ENCODE measurements at places on chromosomes 16 and 17.

DNA sequence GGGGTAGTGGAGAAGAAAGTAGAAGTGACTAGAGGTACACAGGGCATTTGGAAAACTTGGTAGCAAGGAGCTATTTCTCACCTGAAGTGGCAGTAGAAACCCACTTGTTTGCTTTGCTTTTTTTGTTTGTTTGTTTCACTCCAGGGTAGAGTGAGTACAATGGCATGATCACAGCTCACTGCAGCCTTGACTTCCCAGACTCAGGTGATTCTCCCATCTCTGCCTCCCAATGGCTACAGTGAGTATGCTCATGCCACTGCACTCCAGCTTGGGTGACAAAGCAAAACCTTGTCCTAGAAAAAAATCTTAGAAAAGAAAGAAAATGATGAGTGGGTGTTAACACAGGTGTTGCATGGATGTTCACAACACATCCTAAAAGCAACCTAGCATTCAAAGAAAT, 40.4 kb downstream of the SCNN1G start:
- no peak for DNase-seq

DNA sequence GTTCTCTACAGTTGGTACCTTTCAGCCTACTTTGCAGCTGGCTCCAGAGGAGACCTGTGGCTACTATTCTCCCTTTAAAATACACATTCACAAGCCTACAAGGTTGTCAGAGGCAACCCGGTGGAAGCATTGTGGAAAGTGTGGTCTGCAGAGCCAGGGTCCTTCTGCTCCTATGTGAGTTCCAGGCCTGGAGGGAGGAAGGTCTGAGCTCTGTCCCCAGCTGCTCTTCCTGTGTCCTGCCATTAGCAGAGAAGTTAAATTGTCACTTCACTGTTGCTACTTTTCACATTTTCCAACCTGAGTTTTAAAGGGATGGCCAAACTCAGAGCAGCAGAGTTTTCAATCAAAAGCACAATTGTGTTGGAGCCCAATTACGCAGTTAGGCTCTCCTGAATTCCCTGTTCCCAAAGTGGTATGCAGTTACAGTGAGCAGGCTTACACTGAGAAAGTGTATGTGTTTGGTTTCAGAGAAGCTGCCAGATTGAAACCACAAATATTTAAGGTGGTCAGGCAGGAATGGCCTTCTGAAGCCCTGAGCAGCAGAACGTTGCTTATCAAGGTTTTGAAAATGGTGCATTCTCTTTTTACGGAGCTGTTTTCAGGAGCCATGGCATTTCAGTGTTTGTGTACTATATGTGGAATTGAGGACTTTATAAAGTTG, 25.0 kb downstream of the MAP3K3 start:
- DNase-seq = no peak

DNA sequence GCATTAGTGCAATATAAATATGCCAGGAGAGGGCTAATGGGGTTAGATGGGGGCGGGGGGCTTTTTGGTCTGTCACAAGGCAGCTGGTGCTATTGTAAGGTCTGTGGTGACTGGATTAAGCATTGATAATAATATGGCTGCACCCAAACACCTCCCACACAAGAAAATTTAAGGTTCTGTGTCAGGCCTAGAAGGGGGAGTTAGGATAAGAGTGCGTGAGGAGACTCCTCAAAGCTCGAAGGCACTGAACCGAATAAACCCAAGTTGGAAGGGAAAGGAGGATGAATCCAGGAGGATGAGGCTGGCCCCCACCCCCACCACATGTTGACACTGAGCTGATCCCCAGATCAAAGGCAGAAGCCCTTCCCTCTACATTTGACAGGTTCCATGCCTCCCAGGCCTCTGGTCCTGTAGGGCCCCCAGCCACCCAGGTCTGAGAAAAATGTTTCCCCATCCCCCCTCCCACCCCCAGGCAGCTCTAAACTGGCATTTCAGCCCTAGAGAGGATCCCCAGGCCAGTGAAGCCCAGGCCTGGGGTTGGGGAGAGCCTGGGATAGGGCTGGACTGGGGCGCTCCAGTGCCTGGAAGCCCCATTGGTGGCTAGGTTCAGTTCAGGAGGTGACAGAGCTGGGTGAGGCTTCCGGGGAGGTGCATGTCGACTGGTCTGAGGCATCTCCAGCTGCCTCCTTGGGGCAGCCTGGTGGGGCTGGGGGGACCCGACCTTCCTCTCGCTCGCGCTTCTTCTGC, 1.7 kb downstream of the HOXB1 start:
- DNase-seq = no peak

DNA sequence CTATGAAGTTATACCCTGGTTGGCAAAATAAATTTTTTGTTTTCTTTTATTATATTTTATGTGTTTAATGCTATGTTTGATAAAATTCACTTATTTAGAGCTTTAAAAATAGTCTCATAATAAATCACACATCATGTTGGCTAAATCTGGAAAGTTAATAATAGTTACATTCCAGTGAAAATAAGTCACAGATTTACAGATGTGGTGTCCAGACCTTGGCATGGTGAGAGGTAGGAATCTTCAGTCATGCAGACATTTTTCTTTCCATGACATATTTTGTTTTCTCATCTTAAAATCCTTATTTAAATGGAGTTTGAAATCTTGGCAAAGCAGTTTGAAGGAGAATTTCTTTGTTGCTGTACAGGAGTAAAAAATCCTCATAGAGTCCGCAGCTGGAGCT, 48.1 kb upstream of the GOSR1 start:
- no peak for DNase-seq

- no peak for DNase-seq
Measured at GRCh38 chr16:81004646-81005353, 1.9 kb downstream of the CMC2 start.
